ENCODE measurements at places on chromosomes 5 and 9.

DNA sequence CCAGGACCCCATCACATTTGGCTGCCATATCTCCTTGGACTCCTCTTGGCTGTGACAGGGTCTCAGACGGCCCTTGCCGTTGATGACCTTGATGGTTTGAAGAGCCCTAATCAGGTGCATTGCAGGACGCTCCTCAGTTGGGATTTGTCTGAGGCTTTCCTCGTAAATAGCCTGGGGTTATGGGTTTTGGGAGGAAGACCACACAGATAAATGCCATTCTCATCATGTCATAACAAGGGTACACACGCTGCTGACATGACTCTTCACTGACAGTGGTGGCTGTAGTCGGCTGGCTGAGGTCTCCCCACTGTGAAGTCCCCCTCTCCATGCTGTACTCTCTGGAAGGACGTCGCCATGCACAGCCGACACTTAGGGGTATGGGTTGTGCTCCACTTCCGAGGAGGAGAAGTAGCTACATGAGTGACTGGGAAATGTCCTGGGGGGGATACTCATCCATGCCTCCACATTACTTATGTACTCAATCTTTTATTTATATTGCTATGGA lies 42.9 kb upstream of the SPTLC1 start:
- DNase-seq = no peak

- DNase-seq = no peak
Observed at GRCh38 chr9:13140843-13141592, 138.5 kb downstream of the MPDZ start.

DNA sequence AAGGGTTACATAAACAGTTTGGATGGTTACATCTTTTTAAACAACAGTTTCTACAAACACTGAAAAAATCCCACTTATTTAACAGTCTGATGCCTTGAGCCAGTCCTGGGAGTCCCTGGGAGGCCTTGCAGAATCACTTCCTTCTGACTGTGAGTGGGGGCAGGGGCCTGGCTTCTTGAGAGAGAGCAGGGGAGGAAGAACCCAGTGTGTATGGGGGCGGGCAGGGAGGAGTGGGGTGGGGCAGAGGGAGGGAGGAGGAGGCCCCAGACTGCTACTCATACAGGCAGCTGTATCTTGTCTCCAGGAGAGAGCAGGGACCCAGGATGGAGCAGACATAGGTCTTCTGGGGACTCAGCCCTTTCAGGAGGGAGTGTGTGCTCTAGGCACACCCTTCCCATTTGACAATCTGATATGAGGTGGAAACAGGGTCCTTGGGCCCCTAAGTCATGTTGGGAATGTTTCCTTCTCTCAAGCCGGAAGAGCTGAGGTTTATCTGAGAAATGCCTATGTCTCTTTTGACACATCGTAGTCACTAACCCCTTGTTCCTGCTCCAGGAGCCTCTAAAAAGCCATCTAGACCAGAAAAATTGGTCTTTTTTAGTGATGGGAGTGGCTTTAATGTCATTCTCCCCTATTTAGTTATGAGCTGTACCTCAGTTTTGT lies 52.8 kb downstream of the IRF1 start:
- DNase-seq = peak; percentile 89

GRCh38 chr9:127711226-127711701 lies 4.2 kb downstream of the PTRH1 start:
- DNase-seq = no peak

GRCh38 chr9:137579259-137579604 lies 507 bp upstream of the DPH7 start:
- peak; percentile 74 for DNase-seq

GRCh38 chr5:114469372-114469771 lies 107.5 kb downstream of the KCNN2 start:
- no peak for DNase-seq

- no peak for DNase-seq
Observed at GRCh38 chr5:31124026-31124425, 69.5 kb upstream of the CDH6 start.

- DNase-seq = no peak
Observed at GRCh38 chr5:96726802-96727201, 64.6 kb downstream of the CAST start.

DNA sequence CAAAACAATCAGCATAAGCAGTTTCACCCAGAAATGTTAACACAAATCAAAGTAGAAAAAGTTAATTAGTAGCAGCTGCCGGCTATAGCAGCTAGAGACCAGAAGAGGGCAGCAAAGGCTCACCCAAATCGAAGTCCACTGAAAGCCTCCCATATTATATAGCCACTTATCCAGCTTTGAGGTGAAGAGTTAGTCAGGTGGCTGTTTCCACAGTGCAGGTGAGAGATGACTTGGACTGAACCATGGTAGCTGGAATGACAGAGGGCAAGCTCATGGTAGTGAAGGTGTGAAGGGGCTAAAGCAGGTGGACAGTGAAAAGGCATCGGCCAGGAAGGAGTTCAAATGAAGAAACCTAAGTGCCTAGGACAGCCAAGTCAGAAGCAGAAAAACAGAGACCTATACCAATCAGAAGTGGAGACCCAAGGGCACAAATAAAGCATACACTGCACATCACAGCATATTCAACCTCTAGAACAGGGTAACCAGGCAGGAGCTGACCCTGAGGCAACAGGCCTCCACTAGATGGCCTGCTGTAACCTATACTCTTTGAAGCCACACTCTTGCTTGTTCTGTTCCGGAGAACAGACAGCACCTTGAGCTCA lies 7.2 kb upstream of the RNF38 start:
- peak; percentile 56 for DNase-seq

- no peak for DNase-seq
Observed at GRCh38 chr5:126896170-126896702, 119.3 kb downstream of the LMNB1 start.

DNA sequence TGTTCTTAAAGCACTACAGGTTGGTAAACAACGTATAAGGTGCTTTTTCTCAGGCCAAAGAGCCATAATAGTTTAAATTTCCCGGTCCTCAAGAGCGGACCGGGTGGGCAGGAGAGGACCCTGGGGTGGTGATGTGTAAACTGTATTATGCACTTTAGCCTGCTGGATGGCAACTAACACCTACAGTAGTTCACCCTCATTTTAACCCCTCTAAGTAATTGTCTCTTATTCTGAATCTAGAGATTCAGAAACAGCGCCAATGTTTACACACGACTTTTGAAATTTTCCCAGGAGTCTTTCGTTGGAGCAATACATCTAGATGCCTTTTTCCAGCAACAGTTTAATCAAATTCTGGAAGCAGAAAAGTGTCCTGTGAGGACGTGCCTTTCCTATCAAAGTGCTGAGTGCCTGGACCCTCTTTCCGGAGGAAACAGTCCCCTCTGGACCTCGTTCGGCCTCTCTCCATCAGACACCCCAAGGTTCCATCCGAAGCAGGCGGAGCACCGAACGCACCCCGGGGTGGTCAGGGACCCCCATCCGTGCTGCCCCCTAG lies 676 bp upstream of the OCLN start:
- DNase-seq = no peak

GRCh38 chr5:77882670-77883257 lies 106.6 kb upstream of the TBCA start:
- DNase-seq = no peak
